ENCODE measurements at places on chromosomes 1 and 21.
A peak's percentile ranks its signal among the peaks of the same experiment; 100 is the strongest.

GRCh38 chr1:206952171-206952570 is 5.9 kb upstream of the PIGR start:
- H3K4me1 ChIP-seq, result peaks cover 9% of the 10 kb centered on the region
- H3K4me3 ChIP-seq, result no peak overlapping the region
- no peaks in the 10 kb centered on the region for H3K36me3 ChIP-seq
- no peak for DNase-seq
- H3K27ac ChIP-seq, result no peak overlapping the region
- no peaks in the 10 kb centered on the region for H3K27me3 ChIP-seq

DNA sequence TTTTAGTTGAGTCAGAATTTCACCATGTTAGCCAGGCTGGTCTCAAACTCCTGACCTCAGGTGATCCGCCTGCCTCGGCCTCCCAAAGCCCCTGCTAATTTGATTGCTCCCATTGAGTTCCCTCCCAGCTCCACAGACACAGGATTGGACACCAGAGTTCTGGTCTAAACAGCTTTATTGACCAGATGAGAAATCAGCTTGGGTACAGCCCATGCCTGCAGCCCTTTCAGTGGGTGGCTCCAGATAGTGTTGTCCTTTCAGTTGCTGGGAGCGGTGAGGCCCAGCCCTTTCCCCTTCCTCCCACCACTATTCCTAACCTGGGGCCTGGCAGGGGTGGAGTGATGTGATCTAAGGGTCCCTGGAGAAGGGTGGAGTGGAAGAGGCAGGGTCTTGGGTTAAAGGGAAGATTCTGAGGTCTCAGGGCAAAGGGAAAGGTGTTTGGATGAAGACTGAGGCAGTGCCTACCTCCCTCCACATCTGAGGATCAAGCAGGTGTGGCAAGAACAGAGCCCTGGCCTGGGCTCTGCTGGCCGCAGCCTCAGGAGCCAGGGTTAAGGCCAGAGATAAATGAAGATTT is 14.5 kb upstream of the PHLDA3 start:
- no peak overlapping the region for H3K4me3 ChIP-seq
- no peak for DNase-seq
- no peaks in the 10 kb centered on the region for H3K36me3 ChIP-seq
- no peak overlapping the region for H3K27ac ChIP-seq
- peaks cover 26% of the 10 kb centered on the region for H3K4me1 ChIP-seq
- no peaks in the 10 kb centered on the region for H3K27me3 ChIP-seq

DNA sequence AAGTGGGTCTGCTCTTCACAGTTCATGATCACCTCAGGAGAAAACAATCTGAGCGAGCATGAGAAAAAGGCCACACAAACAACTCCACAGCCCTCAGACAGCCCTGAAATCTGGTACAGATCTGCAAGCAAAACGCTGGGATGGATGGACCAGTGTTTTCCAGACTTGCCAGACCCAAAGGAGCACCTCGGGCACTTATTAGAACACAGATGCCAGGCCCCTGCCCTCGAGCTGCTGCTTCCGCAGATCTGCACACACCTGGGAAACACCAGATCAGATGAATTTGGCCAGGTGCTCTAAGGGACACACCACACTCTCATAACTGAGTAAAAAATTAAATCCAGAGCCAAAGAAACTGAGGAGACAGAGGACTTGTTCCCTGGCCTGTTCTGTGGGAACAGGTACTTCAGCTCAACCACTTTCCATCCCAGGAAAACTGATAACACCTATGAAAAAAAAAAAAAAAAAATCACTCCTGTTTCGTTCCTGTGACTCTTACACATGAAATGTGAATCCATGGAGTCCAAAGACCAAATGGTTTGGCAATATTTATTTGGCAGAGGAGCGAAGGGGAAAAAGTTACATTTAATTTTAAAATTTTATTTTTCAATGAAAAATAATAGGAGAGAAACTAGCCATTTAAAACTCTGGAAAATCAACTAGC is 202.9 kb upstream of the ESRRG start:
- peaks cover 30% of the 10 kb centered on the region for H3K4me1 ChIP-seq
- H3K36me3 ChIP-seq, result no peaks in the 10 kb centered on the region
- no peak for DNase-seq
- H3K27ac ChIP-seq, result no peak overlapping the region

DNA sequence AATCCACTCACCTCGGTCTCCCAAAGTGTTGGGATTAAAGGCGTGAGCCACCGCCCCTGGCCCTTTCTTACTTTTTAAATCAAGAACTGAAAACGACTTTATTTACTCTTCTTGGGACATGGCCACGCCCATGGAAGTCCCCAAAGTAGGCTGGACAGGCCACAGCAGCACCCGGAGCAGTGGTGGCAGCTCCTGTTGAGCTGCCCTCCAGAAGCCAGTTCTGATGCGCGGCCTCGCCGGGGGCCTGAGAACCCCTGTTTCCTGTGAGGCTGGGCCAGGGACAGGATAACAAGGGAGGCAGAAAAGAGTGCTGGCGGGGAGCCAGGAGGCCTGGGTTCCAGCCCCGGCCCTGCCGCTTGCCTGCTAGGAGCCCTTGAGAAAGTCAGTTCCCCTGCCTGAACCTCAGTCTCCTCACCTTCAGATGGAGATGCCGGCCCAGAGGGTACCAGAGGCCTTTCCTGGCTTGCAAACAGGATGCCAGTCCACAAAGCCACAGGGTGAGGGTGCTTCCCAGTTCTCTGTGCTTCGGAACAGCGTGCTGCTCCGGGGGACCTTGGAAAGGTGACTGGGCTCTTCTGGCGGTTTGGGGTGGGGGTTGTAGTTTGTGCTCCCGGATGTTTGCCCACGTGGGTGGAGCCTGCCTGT is 59.4 kb downstream of the RUNX3 start:
- no peaks in the 10 kb centered on the region for H3K27me3 ChIP-seq
- no peaks in the 10 kb centered on the region for H3K4me1 ChIP-seq
- H3K27ac ChIP-seq, result no peak overlapping the region
- H3K36me3 ChIP-seq, result no peaks in the 10 kb centered on the region

- H3K27ac ChIP-seq, result no peak overlapping the region
- H3K4me1 ChIP-seq, result no peaks in the 10 kb centered on the region
- H3K27me3 ChIP-seq, result no peaks in the 10 kb centered on the region
- no peak overlapping the region for H3K4me3 ChIP-seq
- DNase-seq, result no peak
Measured at GRCh38 chr1:171785766-171786165, 4.3 kb downstream of the METTL13 start.

DNA sequence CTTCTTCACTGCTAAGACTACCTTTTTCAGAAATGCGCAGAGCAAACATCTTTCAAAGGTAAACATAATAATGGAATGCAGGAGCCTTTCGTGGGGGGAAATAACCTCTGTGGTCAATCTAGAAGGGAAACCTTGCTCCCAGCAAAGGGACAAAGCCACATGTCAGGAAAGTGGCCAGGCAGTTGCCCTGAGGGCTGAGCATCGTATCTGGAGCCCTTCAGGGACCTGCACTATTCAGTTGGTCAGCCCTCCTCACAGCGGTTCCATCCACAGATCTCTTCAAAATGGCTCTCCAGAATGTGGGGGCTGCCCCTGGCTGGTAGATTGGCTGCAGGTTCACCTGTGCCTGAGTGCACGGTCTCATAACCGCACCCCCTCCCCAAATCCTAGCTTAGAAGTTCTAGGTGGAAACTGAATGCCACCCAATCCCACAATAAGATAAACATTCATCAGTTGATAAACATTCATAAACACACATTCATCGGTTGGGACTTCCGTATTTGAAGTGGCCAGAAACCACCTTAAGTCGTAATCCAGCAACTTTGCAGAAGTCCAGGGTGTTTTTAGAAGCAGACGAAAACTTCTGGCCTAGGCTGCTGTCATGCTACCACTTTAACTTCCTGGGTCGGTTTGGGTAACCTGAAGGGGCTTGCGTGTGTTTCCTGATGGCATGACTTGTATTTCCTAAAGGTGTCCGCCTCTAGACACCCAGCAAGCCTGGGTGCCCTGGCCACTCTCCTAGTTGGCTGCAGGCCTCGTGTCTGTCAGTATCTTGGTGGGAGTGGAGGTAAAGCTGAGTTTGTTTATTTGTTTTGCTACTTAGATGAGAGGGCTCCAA is 50.5 kb downstream of the RASSF5 start:
- peak overlapping the region; percentile 51 for H3K4me3 ChIP-seq
- peaks cover 73% of the 10 kb centered on the region for H3K4me1 ChIP-seq
- no peaks in the 10 kb centered on the region for H3K36me3 ChIP-seq
- H3K27me3 ChIP-seq, result no peaks in the 10 kb centered on the region

GRCh38 chr1:30550365-30551220 is 172.8 kb downstream of the MATN1 start:
- no peak for DNase-seq
- no peaks in the 10 kb centered on the region for H3K36me3 ChIP-seq
- H3K27ac ChIP-seq, result no peak overlapping the region
- no peaks in the 10 kb centered on the region for H3K4me1 ChIP-seq
- no peaks in the 10 kb centered on the region for H3K27me3 ChIP-seq
- H3K4me3 ChIP-seq, result no peak overlapping the region

DNA sequence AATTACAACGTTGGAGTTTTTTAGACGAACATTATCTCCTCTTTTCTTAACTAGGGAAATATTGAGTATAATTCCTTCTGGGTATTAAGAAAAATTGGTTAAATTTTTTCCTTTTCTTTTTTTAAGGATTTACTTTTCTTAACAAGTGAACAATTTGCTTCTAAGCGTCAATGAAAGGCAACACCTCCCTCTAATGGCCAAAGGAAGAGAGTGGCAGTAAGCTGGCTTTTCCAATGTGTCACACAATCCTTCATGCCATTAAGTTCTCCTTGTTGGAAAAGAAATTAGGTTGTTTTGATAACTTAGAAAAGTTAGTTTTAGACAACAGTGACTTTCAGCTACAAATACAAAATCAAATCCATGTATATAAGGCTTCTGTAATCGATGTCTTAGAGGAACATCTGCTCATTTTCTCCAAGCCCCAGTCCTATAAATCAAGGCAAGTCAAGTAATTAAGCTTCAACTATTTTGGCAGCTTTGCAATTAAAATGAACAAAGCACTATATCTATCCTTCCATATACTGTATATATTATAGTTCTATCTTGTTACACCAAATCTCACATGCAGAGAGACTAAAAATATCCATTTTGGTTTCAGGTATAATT is 62.8 kb downstream of the EDEM3 start:
- no peak overlapping the region for H3K27ac ChIP-seq
- H3K27me3 ChIP-seq, result no peaks in the 10 kb centered on the region
- H3K4me1 ChIP-seq, result no peaks in the 10 kb centered on the region
- no peak overlapping the region for H3K4me3 ChIP-seq

GRCh38 chr1:38614861-38615260 is 244.7 kb downstream of the RRAGC start:
- peaks cover 11% of the 10 kb centered on the region for H3K4me1 ChIP-seq
- no peak overlapping the region for H3K4me3 ChIP-seq
- no peak for DNase-seq
- no peaks in the 10 kb centered on the region for H3K27me3 ChIP-seq
- no peak overlapping the region for H3K27ac ChIP-seq
- H3K36me3 ChIP-seq, result no peaks in the 10 kb centered on the region

DNA sequence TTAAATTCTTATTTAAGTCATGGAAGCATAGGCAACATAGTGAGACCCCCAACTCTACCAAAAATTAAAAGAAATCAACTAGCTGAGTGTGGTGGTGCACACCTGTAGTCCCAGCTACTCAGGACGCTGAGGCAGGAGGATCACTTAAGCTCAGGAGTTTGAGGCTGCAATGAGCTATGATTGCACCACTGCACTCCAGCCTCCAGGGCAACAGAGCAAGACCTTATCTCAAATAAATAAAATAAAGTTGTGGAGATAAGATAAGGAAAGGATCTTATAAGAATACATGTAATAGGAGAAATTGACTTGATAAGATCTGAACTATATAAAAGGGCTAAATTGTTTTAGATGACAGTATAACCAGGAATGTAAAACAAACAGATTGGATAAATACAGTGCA is 2.3 kb upstream of the BATF3 start:
- peaks cover 69% of the 10 kb centered on the region for H3K27me3 ChIP-seq
- no peak overlapping the region for H3K4me3 ChIP-seq
- no peaks in the 10 kb centered on the region for H3K36me3 ChIP-seq
- no peaks in the 10 kb centered on the region for H3K4me1 ChIP-seq
- H3K27ac ChIP-seq, result no peak overlapping the region
- no peak for DNase-seq

DNA sequence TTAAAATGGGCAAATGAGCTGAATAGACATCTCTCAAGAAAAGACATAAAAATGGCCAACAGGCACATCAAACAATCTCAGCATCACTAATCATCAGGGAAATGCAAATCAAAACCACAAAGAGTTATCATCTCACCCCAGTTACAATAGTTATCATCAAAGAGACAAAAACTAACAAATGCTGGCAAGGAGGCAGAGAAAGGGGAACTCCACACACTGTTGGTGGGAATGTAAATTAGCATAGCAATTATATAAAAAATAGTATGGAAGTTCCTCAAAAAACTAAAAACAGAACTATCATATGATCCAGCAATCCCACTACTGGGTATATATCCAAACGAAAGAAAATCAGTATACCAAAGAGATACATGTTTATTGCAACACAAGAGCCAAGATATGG is 68.7 kb downstream of the DENND1B start:
- H3K27me3 ChIP-seq, result no peaks in the 10 kb centered on the region
- H3K36me3 ChIP-seq, result no peaks in the 10 kb centered on the region
- H3K27ac ChIP-seq, result no peak overlapping the region
- no peaks in the 10 kb centered on the region for H3K4me1 ChIP-seq
- no peak overlapping the region for H3K4me3 ChIP-seq
- DNase-seq, result no peak

DNA sequence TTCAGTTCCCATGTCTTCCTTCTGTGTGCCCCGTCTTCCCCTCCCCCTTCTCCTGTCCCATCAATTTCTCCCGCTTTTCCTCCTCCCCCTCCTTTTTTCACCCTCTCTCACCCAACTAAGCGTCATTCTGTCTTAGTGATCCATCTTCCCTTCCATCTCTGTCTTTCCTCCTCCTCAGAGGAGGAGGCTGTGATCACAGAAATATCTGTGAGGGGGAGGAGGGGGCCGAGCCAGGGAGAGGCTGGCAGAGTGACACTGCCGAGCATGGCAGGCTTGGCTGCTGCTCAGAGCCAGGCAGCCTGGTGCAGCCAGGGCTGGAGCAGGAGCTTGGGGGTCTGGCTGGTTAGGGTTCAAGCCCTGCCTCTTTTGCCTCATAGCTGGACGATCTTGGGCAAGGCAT is 7.6 kb downstream of the HTR6 start:
- no peak overlapping the region for H3K27ac ChIP-seq
- no peaks in the 10 kb centered on the region for H3K4me1 ChIP-seq
- DNase-seq, result no peak

DNA sequence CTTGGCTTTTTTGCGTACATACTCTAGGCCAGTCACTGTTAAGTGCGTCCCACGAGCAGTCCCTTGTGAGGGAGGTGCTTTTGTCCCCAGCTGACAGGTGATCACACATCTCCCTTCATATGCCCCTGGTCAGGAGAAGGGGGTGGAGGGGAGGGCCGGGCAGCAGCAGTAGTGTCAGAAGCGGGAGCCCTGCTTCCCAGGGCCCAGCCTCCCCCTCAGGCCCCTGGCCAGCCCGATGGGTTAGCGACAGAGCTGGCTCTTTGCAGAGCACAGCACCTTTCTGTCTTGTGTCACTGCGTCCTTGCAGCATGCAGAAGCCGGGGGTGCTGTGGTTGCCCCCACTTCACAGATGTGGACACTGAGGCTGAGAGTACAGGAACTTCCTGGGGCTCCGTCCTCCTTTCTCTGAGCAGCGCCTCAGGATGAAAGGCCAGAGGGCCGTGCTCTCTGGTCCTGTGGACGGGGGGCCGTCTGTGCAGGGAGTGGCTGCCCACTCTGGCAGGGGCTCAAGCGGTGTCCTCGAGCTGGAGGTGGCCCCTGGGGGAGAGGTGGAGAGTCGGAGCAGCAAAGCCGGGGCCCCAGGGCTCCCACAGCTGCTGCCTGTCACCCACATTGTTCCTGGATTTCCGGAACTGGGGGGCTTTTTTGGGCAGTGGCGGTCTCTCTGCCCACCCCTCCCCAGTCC is 5.9 kb downstream of the TMEM201 start:
- H3K27me3 ChIP-seq, result no peaks in the 10 kb centered on the region
- no peaks in the 10 kb centered on the region for H3K36me3 ChIP-seq
- no peak overlapping the region for H3K27ac ChIP-seq
- peaks cover 15% of the 10 kb centered on the region for H3K4me1 ChIP-seq
- no peak for DNase-seq

Measured in cardiac muscle cell (in vitro differentiated cells and primary cell).